ENCODE measurements at places on chromosomes 16 and 17.

- no peak for DNase-seq
Observed at GRCh38 chr16:80985611-80986010, 21.1 kb downstream of the CMC2 start.

DNA sequence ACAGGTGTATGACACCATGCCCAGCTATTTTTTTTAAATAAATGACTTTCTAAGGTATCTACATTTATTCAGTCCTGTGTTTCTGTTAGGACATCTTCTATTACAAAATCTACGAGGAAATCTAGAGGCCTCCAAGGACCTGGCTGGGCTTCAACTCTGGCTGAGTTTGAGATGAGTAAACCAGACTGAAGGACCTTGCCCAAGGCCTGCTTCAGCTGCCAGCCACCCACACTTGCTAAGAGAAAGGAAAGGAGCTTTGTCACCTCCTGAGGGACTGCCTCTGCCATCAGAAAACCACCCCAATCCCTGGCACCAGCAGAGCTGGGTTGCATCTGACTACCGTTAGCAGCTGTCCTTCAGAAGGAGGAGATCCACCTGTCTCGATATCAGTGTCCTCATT lies 1.3 kb upstream of the MYO1D start:
- no peak for DNase-seq

- DNase-seq = no peak
Observed at GRCh38 chr17:75535119-75535537, 9.6 kb downstream of the LLGL2 start.

DNA sequence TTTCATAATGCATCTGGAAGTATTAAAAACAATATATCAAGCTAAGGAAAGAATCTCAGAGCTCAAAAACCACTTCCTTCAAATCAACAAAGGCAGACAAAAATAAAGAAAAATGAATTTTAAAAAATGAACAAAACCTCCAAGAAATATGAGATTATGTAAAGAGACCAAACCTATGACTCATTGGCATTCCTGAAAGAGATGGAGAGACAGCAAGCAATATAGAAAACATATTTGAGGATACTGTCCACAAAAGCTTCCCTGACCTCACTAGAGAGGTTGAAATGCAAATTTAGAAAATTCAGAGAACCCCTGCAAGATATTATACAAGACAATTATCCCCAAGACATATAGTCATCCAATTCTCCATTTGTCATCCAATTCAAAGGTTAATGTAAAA lies 311.3 kb upstream of the SOX9 start:
- DNase-seq = no peak

DNA sequence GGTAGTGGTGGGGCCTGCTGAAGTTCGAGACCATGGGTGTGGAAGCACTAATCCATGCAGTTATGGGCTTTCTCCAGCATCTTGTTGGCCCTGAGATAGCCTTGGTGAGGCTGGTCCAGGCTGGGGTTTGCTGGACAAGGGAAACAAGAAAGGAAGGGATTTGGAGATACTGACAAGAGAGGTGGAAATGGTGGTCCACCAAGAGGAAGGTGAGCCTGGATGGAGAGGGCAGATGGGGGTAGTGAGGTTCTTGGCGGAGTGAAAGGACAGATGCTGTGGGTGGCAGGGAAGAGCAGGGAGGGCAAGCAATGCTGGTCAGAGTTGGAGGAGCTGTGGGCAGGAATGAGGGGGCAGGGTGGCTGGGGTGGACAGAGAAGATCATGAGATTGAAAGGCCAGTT lies 5.5 kb upstream of the SMPD3 start:
- no peak for DNase-seq

DNA sequence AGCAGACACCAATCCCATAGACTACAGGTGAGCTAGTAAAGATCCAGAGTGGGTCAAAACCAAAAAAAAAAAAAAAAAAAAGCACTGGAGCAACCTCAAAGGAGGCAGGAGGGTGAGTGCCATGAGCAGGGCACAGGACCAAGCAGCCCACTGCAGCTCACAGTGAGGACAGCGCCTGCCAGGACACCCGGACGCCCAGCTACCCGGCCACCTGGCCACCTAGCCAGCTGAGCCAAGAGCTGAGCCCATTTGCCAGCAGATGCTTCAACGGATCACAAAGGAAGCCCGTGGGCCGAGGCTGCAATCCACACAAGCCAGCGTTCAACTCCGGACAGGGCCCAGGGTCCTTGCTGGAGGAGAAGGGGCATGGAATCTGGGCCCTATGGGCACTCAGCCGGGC lies 15.1 kb downstream of the AXIN1 start:
- no peak for DNase-seq

GRCh38 chr16:53849994-53850393 lies 146.0 kb downstream of the FTO start:
- DNase-seq = no peak

GRCh38 chr16:89883346-89884040 lies 10.1 kb downstream of the TCF25 start:
- no peak for DNase-seq

GRCh38 chr16:6081320-6081976 lies 983.9 kb upstream of the EEF2KMT start:
- DNase-seq = peak; percentile 27

All from A549 (cell line).